ENCODE measurements at places on chromosomes 2 and 18. TPM values are rescaled to one million over a fixed set of nuclear protein-coding genes. Genes with fewer than 3 reads are reported as not detected.

The EDAR gene
- not detected for total RNA-seq

The C1QL2 gene
- total RNA-seq, result 2.3 TPM

The TMEM200C gene
- 10.6 TPM for total RNA-seq

The PTGR3 gene
- 23.8 TPM for total RNA-seq

The DCDC2C gene
- total RNA-seq, result 0.69 TPM

The SLC25A52 gene
- total RNA-seq, result 0.23 TPM

The FASTKD1 gene
- total RNA-seq, result 63.9 TPM

The DSG4 gene
- total RNA-seq, result not detected

The CAPN14 gene
- 0.69 TPM for total RNA-seq

The NMUR1 gene
- total RNA-seq, result 1.2 TPM

The CRYGD gene
- 3.7 TPM for total RNA-seq

The PDCD1 gene
- 0.23 TPM for total RNA-seq

The ALMS1 gene
- total RNA-seq, result 60.2 TPM

The FAM124B gene
- 11.5 TPM for total RNA-seq

The SCN9A gene
- total RNA-seq, result 114 TPM

The DPP4 gene
- total RNA-seq, result 0.46 TPM

The UGT1A8 gene
- not detected for total RNA-seq

The SLC40A1 gene
- total RNA-seq, result 51.0 TPM

The ANKRD62 gene
- total RNA-seq, result 0.23 TPM

The DOCK10 gene
- 36.7 TPM for total RNA-seq

The PNKD gene
- total RNA-seq, result 20.3 TPM

The GYPC gene
- 25.4 TPM for total RNA-seq

The AMER3 gene
- total RNA-seq, result 33.7 TPM

The TUBA3E gene
- total RNA-seq, result not detected

The LHCGR gene
- total RNA-seq, result 0.23 TPM

The MAP3K19 gene
- total RNA-seq, result 9.5 TPM

The CPLX4 gene
- not detected for total RNA-seq

The SEMA4C gene
- total RNA-seq, result 33.9 TPM

Measured in diencephalon (tissue), 1 donor.